ENCODE measurements at places on chromosomes 4 and X.

- no peak for DNase-seq
Observed at GRCh38 chr4:88101165-88101564, 57.3 kb downstream of the ABCG2 start.

- no peak for DNase-seq
Observed at GRCh38 chr4:25662306-25662705, 6.7 kb downstream of the SLC34A2 start.

GRCh38 chr4:144894573-144894972 lies 203.4 kb downstream of the ANAPC10 start:
- DNase-seq, result no peak

GRCh38 chr4:89305028-89305427 lies 2.6 kb downstream of the GPRIN3 start:
- DNase-seq, result no peak

DNA sequence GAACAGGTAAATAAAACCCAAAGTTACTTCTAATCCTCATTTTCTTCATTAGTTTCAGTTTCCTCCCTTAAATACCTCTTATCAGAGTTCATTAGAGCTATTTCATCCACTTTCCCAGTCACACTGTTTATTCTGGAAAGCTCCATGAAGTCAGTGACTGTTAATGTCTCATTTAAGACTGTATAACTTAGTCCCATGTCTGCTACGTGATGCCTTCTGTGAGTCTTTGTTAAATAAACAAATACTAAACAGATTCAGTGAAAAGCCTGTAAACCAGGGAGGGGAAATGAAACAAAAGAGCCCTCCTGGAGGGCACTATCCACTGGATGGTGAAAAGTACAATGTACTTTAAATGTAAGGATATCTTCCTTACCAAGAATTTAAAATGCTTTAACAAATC lies 24.7 kb downstream of the ACE2 start:
- no peak for DNase-seq

- no peak for DNase-seq
Observed at GRCh38 chr4:141912831-141913230, 276.4 kb downstream of the IL15 start.

GRCh38 chrX:18946611-18947010 lies 37.3 kb downstream of the PHKA2 start:
- DNase-seq, result no peak

- no peak for DNase-seq
Observed at GRCh38 chr4:159950707-159951106, 847.8 kb downstream of the RAPGEF2 start.

DNA sequence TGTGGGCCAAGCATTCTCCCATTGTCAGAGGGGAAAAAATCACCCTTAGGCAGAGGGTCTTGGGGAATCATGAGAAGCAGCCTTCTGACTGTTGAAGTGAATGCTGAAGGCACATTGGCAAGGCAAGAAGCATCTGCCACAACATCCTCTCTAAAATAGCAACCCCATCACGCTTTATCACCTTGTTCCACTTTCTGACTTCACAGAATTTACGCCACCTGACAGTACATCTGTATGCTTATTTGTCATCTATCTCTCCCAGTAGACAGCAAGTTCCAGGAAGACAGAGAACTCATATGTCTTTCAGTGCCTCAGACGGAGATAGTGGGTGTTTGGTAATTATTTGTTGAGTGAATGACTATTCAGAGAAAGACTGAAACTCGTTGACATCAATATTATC lies 68.4 kb upstream of the SCML1 start:
- DNase-seq, result no peak

- no peak for DNase-seq
Observed at GRCh38 chr4:155705664-155706063, 39.0 kb downstream of the GUCY1A1 start.

GRCh38 chr4:122450847-122451246 lies 5.7 kb downstream of the IL2 start:
- DNase-seq, result peak; percentile 29

GRCh38 chr4:40316333-40316781 lies 18.8 kb upstream of the CHRNA9 start:
- no peak for DNase-seq

DNA sequence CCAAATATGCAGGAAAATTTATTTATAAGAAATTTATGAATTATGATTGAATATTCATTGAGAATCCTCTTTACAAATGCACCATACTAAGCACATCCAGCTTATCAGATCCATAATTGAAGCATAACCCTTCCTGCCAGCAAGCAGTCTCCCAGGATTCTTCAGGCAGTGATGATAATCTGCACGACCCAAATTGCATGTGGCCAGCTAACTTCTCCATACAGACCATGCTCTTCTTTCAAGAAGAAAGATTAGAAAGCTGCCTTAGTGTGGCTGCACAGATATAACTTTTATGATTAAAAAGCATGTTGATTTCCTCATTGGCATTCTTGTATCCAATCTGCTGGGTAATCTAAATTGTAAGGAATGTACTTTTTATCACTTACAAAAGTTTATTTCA lies 3.3 kb upstream of the CBR4 start:
- no peak for DNase-seq

DNA sequence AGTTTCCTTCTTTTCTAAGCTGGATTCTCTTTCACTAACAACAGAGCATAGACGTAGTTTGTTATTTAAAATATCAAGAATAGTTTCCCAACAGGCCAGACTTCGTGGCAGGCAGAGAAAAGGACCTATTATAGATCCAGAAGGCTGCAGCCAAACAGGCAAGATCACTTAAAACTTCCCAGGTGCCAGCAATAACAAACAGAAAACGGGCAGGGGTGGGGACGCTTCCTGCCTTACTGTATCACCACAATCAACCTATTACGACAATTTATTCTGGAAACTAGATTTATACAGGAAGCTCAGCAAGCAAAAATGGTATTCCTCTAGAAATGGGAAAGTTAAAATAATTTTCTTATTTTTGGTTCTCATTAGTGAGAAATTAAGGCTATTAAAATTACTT lies 22.1 kb downstream of the RWDD4 start:
- no peak for DNase-seq

All from cerebellar cortex (tissue), 1 donor.